Umbilical cord (tissue), 2 donors: ENCODE measurements at places on chromosomes 5 and 9. TPM values are rescaled to one million over a fixed set of nuclear protein-coding genes. Genes with fewer than 3 reads are reported as not detected.

The ACOT12 gene
- 4.6 TPM for total RNA-seq

The LMBRD2 gene
- 17.8 TPM for total RNA-seq

The ARSB gene
- 24.6 TPM for total RNA-seq

The ACSL6 gene
- total RNA-seq: 11.6 TPM

The ZNF366 gene
- 0.96 TPM for total RNA-seq

The GFI1B gene
- total RNA-seq: 0.48 TPM

The TERT gene
- not detected for total RNA-seq

The GLIPR2 gene
- total RNA-seq: 75.1 TPM

The FOXD4L3 gene
- 1.4 TPM for total RNA-seq

The LECT2 gene
- total RNA-seq: not detected

The IRX1 gene
- total RNA-seq: 4.3 TPM

The EPB41L4B gene
- total RNA-seq: 5.3 TPM

The PAX5 gene
- total RNA-seq: 2.6 TPM

The ARL14EPL gene
- 1.9 TPM for total RNA-seq

The PCAT7 gene
- total RNA-seq: 2.6 TPM

The GRM6 gene
- total RNA-seq: 0.96 TPM

The PCDHA6 gene
- total RNA-seq: 3.1 TPM

The GRXCR2 gene
- total RNA-seq: not detected

The PCDHGA3 gene
- 2.2 TPM for total RNA-seq

The LHX6 gene
- total RNA-seq: 0.72 TPM

The KIF12 gene
- total RNA-seq: not detected

The CXCL14 gene
- total RNA-seq: 70.8 TPM

The CATSPER3 gene
- not detected for total RNA-seq

The ZNF618 gene
- total RNA-seq: 12.3 TPM

The C9orf50 gene
- 1.2 TPM for total RNA-seq

The PCDHGA7 gene
- total RNA-seq: 7.0 TPM

The IFNA8 gene
- total RNA-seq: 8.4 TPM

The IL7R gene
- total RNA-seq: 3.4 TPM

The RELL2 gene
- total RNA-seq: 0.96 TPM

The RAB24 gene
- 31.5 TPM for total RNA-seq

The CYFIP2 gene
- 319 TPM for total RNA-seq

The RNF20 gene
- total RNA-seq: 23.1 TPM

The ERMP1 gene
- 12.0 TPM for total RNA-seq

The SLC27A6 gene
- total RNA-seq: 28.2 TPM
